HTR-8/SVneo (cell line): ENCODE measurements at places on chromosomes 4 and X.

- no peak for DNase-seq
Measured at GRCh38 chr4:126748736-126749135, 884.0 kb upstream of the INTU start.

- DNase-seq, result no peak
Measured at GRCh38 chr4:100722866-100723459, 205.1 kb upstream of the EMCN start.

DNA sequence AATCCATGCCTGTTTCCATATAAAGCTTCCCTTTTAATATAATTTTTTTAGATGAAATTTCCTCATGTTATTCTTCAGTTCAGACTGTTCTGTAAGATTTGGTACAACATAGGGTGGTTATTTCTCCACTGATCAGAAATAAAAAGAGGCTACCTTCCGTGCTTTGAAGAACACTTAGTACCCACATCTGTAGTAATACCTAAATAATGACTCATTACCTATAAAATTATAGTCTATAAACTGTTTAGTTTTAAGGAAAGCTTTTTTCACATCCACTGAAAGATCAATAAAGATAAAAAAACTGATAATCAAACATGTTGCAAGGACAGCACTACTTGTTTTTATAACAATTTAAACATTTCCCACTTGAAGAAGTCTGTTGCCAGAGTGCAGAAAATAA lies 23.9 kb downstream of the TRPC3 start:
- DNase-seq, result no peak

DNA sequence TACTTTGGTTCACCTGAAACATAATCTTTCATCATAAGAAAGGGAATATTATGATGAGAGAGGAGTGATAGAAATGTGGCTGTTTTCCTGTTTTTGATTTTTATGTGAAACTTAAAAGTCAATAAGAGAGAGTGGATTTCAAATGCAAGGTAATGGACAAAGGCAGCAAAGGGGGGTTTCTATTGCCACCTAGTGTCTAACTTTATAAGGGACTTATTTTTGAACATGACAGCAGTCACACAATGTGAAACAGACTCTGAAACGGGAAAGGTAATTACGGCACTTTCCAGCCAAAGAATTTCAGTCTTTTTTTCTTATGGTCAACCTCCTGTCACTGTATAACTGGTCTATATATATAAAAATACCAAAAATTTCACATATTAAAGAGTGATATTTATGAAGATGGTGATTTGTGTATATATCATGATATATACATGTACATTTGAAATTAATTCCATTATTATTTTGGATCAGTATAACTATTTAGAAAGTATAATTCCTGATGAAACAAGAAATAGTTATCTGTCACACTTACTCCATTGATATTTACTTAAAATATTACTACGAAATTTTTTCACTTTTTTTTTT lies 127.1 kb downstream of the FBXO8 start:
- DNase-seq, result peak; percentile 10

GRCh38 chr4:7819446-7819845 lies 120.2 kb downstream of the AFAP1 start:
- no peak for DNase-seq

GRCh38 chr4:185911556-185912064 lies 99.6 kb upstream of the SORBS2 start:
- no peak for DNase-seq
